Suprapubic skin (tissue), 4 donors: ENCODE measurements at places on chromosomes 3 and 15.

DNA sequence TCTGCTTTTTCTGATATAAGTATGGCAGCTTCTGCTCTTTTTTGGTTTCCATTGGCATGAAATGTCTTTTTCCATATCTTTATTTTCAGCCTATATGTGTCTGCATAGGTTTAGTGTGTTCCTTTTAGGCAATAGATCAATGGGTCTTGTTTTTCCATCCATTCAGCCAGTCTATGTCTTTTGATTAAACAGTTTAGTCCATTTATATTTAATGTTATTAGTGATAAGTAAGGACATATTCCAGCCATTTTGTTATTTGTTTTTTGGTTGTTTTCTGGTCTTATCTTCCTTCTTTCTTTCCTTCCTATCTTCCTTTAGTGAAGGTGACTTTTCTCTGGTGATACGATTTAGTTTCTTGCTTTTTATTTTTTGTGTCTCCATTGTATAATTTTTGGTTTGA lies 101.3 kb upstream of the LRRC3B start:
- H3K36me3 ChIP-seq: no peaks in the 10 kb centered on the region
- H3K27ac ChIP-seq: no peak overlapping the region
- no peaks in the 10 kb centered on the region for H3K4me1 ChIP-seq
- no peaks in the 10 kb centered on the region for H3K27me3 ChIP-seq

- no peak overlapping the region for H3K4me3 ChIP-seq
- no peaks in the 10 kb centered on the region for H3K27me3 ChIP-seq
- H3K36me3 ChIP-seq: no peaks in the 10 kb centered on the region
- no peaks in the 10 kb centered on the region for H3K4me1 ChIP-seq
- H3K27ac ChIP-seq: no peak overlapping the region
Observed at GRCh38 chr3:45806072-45806471, 9.7 kb upstream of the SLC6A20 start.

- no peak overlapping the region for H3K27ac ChIP-seq
- H3K4me1 ChIP-seq: peaks cover 7% of the 10 kb centered on the region
- no peak overlapping the region for H3K4me3 ChIP-seq
Observed at GRCh38 chr3:167723025-167723512, 11.6 kb downstream of the PDCD10 start.

- no peaks in the 10 kb centered on the region for H3K4me1 ChIP-seq
- H3K27me3 ChIP-seq: no peaks in the 10 kb centered on the region
- H3K4me3 ChIP-seq: no peak overlapping the region
- DNase-seq: no peak
- H3K36me3 ChIP-seq: no peaks in the 10 kb centered on the region
- H3K27ac ChIP-seq: no peak overlapping the region
Observed at GRCh38 chr3:159739969-159740368, 248.7 kb upstream of the IL12A start.

- H3K27me3 ChIP-seq: no peaks in the 10 kb centered on the region
- H3K36me3 ChIP-seq: no peaks in the 10 kb centered on the region
- DNase-seq: no peak
- no peak overlapping the region for H3K4me3 ChIP-seq
- H3K4me1 ChIP-seq: peaks cover 97% of the 10 kb centered on the region
- no peak overlapping the region for H3K27ac ChIP-seq
Observed at GRCh38 chr3:44969828-44970179, 6.2 kb downstream of the ZDHHC3 start.

- H3K27me3 ChIP-seq: no peaks in the 10 kb centered on the region
- DNase-seq: no peak
- no peaks in the 10 kb centered on the region for H3K36me3 ChIP-seq
- H3K4me3 ChIP-seq: no peak overlapping the region
- H3K4me1 ChIP-seq: peaks cover 14% of the 10 kb centered on the region
Observed at GRCh38 chr15:52438047-52438446, 90.6 kb downstream of the MYO5A start.
